Kidney tubule cell (primary cell): ENCODE measurements at places on chromosomes 5 and 9.
A peak's percentile ranks its signal among the peaks of the same experiment; 100 is the strongest.

DNA sequence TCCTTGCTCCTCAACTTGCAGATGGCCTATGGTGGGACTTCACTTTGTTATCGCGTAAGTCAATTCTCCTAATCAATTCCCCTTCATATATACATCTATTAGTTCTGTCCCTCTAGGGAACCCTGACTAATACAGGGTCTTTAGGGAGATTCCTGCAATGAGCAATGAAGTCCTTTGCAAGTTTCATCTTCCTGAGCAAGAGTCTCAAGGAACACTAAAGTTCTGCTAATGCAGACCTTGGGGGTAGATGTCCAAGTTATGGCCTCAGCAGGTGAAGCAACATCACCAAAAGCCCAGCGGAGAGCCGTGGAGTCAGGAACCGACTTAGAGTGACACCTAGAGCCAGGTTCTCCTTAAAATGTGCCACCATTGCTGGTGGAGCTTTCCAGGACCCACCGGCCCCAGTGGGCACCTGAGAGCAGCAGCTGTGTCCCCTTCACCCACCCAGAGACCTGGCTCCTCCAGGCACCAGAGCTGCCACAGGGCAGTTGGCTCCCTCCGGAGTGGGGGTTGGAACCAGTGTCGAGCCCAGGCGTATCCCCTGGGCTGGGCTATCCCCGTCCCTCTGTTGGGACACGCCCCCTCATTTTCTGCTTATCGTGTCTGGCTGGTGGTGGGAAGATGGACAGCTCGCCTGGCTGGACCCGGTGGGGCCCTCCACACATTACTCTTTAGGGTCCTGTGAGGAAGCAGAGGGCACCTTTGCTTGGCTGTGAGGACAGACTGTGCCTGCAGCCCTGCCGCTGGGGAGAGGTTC, 10.9 kb upstream of the FCN1 start:
- DNase-seq = no peak

DNA sequence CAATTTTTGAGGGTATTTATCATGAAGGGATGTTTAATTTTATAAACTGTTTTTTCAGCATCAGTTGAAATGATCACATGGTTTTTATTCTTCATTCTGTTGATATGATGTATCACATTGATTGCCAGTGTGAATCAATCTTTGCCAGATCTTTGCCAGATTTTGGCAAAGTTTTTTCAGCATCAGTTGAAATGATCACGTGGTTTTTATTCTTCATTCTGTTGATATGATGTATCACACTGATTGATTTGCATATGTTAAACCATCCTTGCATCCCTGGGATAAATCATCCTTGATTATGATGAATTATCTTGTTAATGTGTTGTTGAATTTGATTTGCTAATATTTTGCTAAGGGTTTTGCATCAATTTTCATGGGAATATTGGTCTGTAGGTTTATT, 140.9 kb upstream of the TAS2R1 start:
- no peak for DNase-seq

- no peak for DNase-seq
These were observed 34.7 kb downstream of the ARHGEF37 start for GRCh38 chr5:149615976-149616375.

DNA sequence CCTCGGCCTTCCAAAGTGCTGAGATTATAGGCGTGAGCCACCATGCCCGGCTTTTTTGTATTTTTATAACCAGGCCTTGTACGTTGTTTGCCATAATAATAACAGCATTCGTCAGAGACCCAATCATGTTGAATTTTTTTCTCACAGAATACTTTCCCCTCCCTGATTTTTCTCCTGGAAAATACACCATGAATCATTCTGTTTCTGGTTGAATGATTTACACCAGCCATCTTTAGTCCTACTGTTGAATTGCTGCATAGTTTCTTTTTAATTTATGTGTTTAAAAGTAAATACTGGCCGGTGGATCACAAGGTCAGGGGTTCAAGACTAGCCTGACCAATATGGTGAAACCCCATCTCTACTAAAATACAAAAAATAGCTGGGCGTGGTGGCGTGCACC, 3.5 kb downstream of the CNOT8 start:
- DNase-seq = peak; percentile 72

- peak; percentile 84 for DNase-seq
These were observed 73.8 kb downstream of the TRIO start for GRCh38 chr5:14216902-14217301.
